ENCODE measurements at places on chromosomes 6 and 20. TPM values are rescaled to one million over a fixed set of nuclear protein-coding genes. Genes with fewer than 3 reads are reported as not detected.

The ADGRF1 gene
- total RNA-seq = not detected

GRCh38 chr6:110378552-110378951, 20.4 kb upstream of the METTL24 start:
- peak; percentile 55 for DNase-seq

The SLC12A5 gene
- 0.35 TPM for total RNA-seq

GRCh38 chr6:126945812-126946360, 172.6 kb upstream of the RSPO3 start:
- no peak for DNase-seq

GRCh38 chr6:55892749-55893357, 17.5 kb upstream of the BMP5 start:
- DNase-seq = no peak

DNA sequence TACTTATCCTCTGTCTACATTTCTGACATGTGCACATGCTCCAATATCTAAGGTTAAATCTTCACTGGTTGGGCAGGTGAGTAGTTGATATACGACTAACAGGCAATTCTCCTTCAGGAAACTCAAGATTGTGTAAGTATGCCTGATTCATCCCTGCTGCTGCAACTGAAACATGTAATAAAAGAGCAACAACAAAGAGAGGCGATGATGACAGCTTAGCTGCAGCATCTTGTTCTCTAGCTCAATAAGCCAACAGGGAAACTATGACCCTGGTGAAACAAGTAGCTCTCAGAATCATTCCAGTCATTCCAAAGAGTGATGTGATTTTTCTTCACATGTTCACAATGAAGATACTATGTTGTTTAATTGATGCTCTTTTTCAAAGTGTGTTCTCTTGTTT, 74.4 kb downstream of the ELOVL4 start:
- DNase-seq = no peak

The PGC gene
- total RNA-seq = not detected

DNA sequence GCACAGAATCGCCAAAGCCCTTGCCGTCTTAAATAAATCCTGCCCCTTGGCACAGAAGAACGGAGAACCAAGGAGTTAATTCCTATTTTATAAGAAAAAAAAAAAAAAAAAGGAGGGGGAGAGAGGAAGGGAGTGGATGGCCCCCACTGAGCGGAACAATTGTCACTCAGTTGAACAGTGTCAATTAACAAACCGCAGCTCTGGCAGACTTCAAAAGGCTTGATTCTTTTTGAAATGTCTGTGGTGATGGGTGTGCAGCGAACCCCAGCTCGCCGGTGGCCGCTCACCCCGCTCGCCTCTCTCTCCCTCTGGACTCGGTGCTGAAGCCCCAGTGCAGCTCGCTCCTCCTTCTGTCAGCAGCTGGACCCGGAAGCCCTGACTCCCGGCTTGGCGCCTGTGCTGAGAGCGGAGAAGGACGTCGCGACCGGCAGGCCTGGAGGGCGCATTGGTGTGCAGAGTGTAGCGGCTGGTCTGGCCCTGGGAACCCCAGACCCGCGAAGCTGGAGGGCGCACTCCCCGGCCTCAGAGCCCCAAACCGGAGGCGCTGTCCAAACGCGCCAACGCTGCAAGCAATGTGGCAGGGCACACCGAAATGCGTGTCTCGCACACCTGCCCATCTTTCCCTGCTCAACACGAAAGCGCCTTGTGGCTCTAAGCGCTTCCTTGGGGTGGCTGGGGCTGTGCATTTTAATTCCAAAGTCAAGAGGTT, 3.4 kb downstream of the LINC00237 start:
- peak; percentile 81 for DNase-seq

GRCh38 chr20:3820901-3821727, 767 bp downstream of the AP5S1 start:
- DNase-seq = no peak
